SK-N-SH treated with all-trans-retinoic acid at 6 μM for 48 hours (cell line): ENCODE measurements at places on chromosomes 3 and 15.

- no peak; the same call in 2 of the 3 replicates for ATAC-seq
These were observed 179.9 kb upstream of the NR2E3 start for GRCh38 chr15:71630475-71630809.

DNA sequence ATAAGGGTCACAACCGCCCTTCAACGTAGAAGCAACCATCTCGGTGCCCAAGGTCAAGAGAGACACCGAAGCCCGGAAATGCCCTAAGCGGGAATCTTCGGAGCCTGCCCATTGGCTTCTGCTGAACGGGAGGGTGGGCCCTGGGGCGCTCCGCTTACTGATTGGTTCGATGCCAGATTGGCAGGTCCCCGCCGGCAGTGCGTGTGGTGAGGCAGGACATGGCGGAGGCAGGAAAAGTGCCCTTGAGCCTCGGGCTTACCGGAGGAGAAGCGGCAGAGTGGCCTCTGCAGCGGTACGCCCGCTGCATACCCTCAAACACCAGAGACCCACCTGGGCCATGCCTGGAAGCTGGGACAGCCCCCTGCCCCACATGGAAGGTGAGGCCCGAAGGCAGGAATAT is at the start of gene REC114:
TSS of gene REC114 (plus strand) at position 197 of the 400 bp plus-strand sequence. CDS start at position 219, 22 bp downstream.
- no peak for ATAC-seq

GRCh38 chr3:47985381-47985780 is 30.8 kb downstream of the MAP4 start:
- ATAC-seq, result no peak

DNA sequence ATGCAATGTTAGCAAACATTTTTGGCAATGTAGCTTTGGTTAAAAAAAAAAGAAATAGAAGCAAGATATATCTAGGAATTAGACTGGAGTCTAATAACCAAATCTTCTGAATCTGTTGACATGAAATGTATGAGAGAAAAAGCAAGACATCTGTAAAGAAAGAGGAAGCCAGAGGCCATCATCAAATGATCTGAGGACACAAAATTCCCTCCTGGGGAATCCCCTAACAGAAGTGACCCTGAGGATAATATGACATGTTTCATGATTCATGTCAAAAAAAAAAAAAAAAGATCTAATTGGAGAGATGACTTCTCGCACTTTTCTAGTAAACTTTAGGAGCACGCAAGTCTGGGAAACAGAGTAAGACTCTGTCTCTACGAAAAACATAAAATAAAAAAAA is 70.9 kb downstream of the IMPG2 start:
- no peak for ATAC-seq

DNA sequence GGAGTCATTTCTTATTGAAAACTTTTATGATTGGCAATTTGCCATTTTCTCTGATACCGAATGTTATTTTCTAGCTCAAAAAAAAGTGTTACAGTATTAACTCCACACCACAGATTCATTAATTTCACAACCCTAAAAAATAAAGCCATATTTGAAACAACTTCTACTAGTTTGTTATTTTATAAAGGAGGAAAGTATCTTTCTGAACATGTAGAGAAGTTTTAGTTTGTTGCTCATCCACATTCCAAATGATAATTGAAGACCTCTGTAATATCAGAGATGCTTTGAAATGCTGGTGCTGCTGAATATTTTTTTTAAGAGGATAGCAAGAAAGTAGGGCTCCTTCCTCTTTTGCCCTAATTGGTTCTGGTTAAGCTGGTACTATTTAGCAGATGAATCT is 1.9 kb downstream of the VGLL3 start:
- no peak for ATAC-seq

DNA sequence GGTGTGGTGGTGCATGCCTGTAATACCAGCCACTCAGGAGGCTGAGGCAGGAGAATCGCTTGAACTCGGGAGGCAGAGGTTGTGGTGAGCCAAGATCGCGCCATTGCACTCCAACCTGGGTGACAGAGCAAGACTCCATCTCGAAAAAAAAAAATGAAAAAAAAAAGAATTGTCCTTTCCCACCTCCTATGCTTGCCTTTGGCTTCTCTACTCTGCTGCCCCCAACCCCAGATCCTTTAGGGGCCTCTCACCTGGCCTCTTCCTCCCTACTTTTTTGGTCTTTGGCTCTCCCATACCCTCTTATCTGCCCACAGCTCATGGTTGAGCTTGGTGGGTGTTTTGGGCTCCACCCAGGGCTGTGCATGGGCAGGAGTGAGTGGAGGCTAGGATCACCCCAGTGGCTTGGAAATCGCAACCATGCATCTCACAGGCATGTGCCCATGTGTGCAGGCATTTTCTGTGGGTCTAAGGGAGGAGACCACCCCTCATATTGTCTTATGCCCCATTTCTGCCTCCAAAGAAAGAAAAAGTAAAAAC is 2.1 kb upstream of the SHISA5 start:
- ATAC-seq, result no peak

DNA sequence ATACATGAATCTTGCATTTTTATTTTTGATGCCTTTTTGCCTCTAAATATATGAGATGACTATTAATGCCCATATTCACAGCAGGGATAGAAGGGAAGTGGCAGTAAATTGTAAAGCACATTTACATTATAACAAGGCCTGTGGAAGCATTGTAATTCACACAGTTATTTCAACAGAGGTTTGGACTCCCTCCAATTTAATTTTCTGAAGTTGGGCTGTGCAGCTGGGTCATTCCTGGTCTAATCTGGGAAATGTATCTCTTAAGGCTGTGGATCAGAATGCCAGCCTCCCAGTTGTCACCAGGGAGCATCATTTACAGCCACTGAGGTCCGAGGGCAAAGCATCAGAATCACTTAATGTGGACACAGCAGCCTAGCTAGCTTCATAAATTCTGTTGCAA is 434.5 kb downstream of the MFSD1 start:
- no peak for ATAC-seq

DNA sequence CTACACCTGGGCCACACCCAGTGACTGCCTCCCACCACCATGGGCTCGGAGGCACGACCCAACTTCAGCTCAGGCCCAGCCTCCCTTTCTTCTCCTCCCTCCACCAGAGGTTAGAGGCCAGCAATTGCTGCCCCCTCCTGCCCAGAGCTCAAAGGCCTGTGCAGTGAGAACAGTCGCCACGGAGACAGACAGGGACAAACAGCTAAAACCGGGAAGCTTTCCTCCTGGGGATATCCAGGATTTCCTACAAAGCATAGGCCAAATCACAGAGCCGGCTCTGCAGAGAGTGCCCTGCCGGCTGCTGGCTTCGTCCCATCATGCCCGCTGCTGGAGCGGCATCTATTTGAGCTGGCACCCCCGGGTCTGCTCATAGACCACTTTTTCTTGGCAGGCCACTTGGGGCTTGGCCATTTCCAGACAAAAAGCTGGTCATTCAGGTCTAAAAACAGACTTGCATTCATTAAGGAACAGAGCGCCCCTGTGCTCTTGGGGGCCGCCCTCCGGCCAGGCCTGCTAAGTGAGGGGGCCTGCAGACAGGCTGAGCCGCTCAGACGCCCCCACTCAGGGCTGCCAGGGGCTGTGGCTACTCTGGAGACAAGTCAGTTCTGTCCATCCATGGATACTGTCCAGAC is 17.5 kb downstream of the GRAMD2A start:
- no peak for ATAC-seq

- ATAC-seq, result no peak
These were observed 101.0 kb downstream of the OSBPL10 start for GRCh38 chr3:31880020-31880419.

DNA sequence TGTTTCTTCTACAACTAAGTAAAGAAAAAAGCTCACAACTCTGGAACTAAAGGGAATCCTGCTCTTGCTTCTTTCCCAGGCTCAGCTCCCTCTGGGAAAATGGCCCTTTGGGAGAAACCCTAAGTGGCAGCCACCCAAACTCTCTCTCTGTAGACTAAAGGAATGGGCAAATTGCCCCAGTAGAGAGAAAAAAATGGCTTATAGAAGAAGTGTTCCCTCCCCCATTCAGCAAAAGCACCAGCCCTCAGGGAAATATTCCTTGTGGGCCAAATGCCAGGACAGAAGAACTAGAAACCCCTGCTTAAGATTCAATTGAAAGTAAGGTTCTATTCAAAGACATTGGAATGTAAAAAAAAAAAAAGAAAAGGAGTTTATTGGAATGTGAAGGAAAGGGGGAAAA is 603.7 kb upstream of the ALCAM start:
- no peak; the same call in 1 of the 3 replicates for ATAC-seq

DNA sequence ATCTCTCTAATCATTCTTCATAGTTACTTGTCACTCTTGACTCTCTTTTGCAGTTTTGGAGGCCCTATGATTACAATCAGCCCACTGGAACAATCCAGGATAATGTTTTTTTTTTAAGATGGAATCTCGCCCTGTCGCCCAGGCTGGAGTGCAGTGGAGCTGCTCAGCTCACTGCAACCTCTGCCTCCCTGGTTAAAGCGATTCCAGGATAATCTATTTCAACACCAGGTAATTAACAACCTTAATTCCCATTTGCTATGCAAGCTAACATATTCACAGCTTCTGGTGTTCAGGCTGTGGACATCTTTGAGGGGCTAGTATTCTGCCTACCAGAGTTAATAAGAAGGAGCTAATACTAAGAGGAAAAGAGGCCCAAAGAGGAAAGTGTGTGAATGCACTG is 1.1 kb upstream of the BLOC1S6 start:
- no peak for ATAC-seq

DNA sequence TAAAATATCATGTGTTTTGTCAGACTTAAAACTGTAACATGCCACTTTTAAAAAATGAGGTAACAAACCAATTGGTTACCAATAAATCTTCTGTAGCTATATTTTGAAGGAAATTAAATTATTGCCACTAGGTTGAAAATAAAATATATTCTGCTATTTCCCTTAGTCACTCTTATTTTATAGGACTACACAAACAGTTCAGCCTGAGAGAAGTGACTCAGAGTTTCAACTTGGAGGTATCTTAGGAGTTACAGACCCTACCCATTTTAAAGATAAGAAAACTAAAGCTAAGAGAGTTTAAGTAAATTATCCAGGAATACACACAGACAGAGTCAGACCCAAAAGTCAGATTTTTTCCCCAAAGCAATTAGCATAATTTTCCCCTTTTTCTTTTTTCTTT is 65.1 kb downstream of the PIK3CB start:
- ATAC-seq, result no peak

DNA sequence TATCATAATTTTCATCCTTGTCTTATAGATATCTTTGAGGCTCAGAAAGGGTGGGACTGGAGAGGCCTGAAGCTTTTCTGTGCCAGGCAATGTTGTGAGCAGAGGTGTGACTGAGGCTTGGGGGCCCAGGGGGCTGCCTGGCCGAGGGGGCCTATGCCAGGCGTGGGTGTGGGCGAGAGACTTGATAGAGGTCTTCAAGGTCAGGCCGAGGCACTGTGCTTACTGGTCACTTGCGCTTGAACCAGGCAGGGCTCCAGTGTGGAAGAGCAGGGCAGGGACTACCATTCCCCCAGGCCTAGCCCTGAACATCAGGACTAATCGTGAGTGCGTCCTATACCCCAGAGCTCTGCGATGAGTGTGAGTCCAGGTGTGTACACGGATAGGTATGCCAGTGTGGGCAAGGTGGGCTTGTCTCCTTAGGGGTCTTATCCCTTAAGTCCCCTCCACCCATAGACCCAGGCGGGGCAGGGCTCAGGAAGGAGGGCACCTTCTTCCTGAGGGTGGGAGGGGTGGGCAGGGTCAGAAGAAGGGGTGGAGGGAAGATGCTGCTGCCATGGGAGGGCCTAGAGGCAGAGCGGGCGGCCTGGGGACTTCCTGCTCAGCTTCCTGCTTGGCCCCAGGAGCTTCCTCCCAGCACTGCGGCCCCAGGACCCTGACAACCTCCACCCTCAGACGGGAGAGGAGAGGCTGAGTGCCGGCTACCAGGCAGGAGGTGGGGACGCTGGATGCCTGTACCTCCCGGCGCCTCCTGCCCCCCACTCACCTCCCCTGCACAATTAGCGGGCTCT is 84.7 kb downstream of the LINGO1 start:
- ATAC-seq, result no peak

- no peak for ATAC-seq
These were observed 20.8 kb downstream of the STAC start for GRCh38 chr3:36401056-36401455.

GRCh38 chr3:108525971-108526370 is 15.6 kb upstream of the MYH15 start:
- no peak for ATAC-seq

DNA sequence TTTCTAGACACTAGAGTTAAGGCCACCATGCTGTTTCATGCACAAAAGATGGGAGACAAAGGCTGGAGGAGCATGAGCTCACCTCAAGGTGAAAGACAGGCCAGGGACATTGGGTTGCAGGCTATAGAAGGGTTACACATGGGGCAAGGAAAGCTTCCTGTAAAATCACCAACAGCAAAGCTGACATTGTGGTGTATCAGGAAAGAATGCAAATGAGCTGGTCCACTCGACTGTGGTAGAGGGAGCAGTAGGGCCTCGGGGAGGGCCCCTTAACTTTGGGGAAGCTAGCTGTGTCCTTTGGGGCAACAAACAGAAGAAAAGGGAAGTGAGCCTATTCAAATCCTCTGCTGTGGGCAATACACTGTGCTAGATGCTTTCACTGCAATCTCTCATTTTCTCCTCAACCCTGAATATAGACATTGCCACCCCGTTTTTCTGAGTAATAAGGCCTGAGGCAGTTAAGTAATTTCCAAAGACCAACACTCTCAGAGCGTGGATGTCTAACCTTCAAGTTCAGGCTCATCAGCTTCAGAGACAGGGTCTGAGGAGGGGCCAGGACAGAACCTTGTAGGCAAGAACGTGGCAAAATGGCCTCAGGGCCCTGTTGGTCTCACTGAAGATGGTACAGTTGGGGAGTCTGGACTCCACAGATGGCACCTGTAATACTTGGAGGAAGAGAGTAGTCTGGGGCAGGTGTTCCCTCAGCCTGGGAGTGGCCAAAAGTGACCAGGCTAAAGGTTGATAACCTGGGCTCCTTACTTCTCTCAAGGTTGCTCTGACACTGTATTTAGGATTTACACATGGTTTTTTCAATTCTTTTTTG is 24.1 kb downstream of the CX3CR1 start:
- ATAC-seq, result peak; percentile 9; the same call in 2 of the 3 replicates

- no peak for ATAC-seq
These were observed 44.8 kb upstream of the RPL32 start for GRCh38 chr3:12886106-12886679.
